ENCODE measurements at places on chromosomes 12 and 14.

DNA sequence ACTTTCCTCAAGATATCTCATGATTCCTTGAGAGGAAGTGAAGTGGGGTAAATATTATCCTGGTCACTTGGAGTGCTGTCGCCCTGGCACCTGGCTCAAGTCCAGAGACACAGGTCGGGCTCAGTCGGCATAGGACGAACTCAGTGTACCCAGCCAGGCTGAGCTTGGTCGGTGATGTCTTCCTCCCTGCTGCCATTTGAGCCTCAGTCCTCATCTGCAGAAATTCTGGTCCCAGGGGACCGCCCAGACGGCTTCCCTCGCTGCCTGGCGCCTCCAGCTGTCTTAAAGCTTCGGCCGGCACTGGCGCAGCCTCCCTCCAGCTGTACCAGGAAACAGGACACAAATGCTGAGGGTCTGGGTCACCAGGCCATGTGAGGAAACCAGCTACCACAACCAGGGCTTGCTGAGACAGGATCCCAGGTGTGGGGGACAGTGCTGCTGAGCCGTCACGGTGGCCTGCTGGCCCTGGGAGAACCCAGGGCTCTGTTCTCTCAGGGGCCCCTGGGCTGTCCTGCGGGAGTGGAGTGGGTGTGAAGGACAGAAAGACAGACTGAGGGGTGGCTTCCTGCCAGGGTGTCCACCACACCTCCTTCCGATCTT lies 5.0 kb upstream of the KLC1 start:
- no peak for DNase-seq

GRCh38 chr14:69543341-69544115 lies 31.1 kb downstream of the CCDC177 start:
- DNase-seq = peak; percentile 51

GRCh38 chr12:62725781-62726180 lies 209.2 kb downstream of the PPM1H start:
- DNase-seq = no peak

DNA sequence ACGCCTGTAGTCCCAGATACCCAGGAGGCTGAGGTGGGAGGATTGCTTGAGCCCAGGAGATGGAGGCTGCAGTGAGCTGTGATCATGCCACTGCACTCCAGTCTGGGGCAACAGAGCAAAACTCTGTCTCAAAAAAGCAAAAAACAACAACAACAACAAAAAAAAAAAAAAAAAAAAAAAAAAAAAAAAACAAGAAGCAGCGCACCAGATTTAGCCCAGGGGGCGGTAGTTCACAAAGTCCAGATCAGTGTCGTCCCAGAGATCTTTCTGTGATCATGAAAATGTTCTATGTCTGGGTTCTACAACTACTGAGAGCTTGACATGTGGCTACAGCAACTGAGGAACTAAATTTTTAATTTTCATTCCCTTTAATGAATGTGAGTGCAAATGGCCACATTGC lies 27.4 kb downstream of the OAS2 start:
- no peak for DNase-seq

DNA sequence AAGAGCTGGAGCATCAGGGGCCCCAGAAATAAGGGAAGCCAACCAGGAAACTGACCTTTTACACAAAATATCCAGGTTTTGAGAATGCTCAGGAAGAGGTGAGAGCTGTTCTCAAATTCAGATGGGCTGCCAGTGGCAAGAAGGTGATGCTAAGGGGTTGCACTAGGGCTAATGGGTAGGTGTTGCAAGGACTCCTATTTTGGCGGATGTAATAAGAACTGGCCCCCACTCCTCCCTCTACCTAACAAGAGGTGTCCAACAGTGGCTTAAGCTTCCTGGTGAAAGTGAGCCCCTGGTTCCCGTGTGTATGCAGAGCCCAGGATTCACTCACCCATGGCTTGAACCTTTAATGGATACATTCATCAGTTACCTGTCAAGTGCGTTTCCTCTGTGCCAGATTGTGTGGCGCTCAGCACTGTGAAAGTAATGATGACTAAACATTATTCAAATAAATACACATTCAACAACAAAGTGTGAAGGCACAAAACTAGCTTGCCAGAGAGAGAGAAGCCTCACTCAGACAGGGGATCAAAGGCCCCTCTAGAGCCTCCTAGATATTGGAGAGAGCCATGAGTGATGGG lies 705 bp upstream of the CHGA start:
- DNase-seq = no peak

DNA sequence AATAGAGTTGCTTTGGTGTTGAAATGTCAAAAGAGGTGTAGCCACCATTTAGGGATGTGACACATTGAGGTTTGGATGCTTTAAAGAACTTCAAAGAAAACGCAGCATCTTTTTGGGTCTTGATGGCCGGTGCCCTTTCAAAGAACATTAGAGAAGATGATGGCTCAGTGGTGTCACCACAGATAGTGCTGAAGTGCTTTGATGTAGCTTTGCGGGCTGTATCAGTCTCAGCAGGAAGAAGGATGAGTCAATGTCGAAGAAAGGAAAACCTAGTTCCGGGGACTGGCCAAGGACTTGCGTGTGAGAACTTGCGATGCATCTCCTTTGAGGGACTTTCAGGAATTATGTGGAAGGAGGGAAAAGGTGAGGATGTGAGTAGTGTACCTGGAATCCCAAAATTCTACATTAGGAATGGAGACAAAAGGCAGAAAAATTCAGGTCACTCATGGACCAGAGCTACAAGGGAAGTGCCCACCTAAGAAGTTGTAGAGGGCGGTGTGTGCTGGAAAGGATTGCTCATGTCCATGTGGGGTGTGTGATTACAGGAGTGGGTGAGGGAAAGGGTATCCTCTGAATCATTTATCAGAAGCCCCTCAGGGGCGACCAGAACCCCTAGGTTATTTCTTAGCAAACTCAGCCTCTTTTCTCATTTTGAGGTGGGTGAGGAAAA lies 39.7 kb upstream of the GZMB start:
- DNase-seq = no peak

GRCh38 chr12:26334621-26335124 lies 139.3 kb downstream of the SSPN start:
- DNase-seq = no peak

DNA sequence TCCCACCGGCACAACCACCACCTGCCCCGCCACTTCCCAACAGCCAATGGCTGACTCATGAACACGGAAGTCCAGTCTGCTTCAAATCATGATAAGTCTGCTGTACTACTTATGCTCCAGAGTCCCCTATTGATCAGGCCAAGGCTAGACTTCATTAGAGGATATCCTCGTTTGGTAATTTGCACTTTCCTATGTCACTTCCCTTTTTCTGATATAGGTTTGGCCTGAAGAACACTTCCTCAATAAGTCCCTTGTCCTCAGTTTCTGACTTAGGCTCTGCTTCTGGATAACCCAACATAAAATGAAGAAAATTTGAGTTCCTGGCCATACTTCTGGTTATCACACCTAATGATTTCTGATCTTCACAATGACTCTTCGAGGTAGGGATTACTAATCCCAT lies 45.3 kb downstream of the IFNG-AS1 start:
- DNase-seq = no peak

GRCh38 chr14:21748869-21749303 lies 75.3 kb upstream of the OR4E1 start:
- DNase-seq = peak; percentile 29

GRCh38 chr12:67802731-67803130 lies 154.2 kb downstream of the DYRK2 start:
- DNase-seq = no peak

DNA sequence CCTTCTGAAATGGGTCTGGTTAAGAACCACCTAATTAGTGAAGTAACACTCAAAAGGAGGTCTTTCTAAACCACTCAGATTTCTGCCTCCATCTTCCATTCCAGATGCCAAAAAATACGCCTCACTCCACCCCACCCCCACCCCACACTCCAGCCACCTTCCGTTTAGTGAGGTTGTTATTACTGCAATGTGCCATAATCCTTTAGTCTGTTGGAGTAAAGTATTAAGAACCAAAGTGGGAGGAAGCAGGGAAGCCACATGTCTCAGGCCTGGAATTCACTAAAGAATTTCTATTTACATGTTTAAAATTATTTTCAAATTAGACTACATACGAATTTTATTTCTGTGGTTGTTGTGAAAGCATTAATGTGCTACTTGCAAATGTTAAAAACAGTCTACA lies 7.4 kb downstream of the KIF21A start:
- no peak for DNase-seq

DNA sequence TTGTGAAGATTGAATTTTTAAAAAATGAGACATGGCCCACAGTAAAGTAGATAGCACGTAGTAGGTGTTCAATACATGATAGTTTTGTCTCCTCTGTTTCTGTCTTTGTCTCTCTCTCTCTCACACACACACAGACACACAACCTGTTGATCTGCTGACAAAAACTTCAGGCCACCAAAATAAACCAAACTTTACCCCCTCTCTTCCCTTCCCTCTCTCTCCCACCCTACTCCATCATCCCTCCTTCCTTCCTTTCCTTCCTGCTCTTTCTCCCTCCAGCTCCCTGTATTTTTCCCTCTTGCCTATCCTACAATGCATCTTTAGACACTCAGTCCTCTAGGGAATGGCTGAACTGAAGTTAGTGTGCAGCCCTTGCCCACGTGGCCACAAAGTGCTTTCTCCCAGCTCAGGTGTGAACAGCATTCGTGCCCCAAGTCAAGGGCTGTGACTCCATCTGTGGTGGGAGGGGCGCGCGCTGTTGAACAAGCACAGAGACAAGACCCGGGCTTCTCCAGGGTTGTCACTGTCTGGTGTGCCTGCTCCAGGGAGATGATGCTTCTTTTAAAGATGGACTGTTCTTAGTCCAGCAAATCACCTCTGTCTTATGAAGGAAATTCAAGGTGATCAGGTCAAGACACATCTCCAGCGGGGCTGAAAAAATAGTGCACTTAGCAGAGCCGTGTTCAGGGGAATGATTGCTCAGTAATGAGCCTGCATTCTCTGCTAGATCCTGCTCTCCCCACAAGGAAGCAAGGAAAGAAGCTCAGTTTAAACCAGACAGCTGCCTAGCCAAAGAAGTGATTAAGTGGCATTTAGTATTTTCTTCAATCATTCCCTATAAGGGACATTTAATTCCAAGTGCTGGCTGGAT lies 75.3 kb downstream of the WSCD2 start:
- no peak for DNase-seq

- DNase-seq = no peak
Measured at GRCh38 chr12:92561543-92561899, 141.3 kb upstream of the PLEKHG7 start.

GRCh38 chr12:58731096-58731495 lies 189.2 kb downstream of the LRIG3 start:
- no peak for DNase-seq

GRCh38 chr12:105204916-105205315 lies 31.1 kb downstream of the APPL2 start:
- no peak for DNase-seq

DNA sequence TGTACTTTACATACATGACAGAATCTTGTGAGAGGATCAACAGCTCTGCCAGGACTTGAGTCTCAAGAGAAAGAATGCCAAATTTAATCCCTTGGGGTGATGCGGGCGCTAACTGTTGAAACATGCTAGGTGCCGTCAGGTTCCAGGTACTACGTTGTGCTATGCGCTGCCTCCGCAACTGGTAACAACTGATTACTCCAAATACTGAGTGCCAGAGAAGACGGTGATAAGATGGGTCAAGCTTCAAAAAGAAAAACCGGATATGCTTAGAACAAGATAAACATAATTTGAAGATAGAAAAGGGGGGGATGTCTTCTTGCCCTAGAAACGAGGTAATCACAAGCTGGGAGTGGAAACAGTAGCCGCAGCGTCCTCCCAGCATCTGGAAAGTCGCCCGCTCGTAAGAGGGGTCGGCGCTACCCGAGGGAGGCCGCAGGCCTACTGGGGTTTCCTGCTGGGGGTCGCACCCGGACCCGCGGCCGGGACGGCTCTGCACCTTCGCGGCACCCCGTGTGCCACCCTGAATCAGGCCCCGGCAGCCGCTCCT lies 678 bp downstream of the ZBTB25 start:
- DNase-seq = no peak

- DNase-seq = no peak
Measured at GRCh38 chr14:81161088-81161487, 59.7 kb downstream of the GTF2A1 start.

- no peak for DNase-seq
Measured at GRCh38 chr14:103528146-103528586, 830 bp upstream of the TRMT61A start.

- DNase-seq = no peak
Measured at GRCh38 chr14:64123241-64123822, 170.8 kb downstream of the ESR2 start.

- no peak for DNase-seq
Measured at GRCh38 chr12:107921062-107921461, 146.6 kb downstream of the ASCL4 start.

GRCh38 chr12:11777451-11777850 lies 128.0 kb downstream of the ETV6 start:
- DNase-seq = no peak

GRCh38 chr14:57692671-57693070 lies 173.2 kb downstream of the SLC35F4 start:
- DNase-seq = peak; percentile 24

DNA sequence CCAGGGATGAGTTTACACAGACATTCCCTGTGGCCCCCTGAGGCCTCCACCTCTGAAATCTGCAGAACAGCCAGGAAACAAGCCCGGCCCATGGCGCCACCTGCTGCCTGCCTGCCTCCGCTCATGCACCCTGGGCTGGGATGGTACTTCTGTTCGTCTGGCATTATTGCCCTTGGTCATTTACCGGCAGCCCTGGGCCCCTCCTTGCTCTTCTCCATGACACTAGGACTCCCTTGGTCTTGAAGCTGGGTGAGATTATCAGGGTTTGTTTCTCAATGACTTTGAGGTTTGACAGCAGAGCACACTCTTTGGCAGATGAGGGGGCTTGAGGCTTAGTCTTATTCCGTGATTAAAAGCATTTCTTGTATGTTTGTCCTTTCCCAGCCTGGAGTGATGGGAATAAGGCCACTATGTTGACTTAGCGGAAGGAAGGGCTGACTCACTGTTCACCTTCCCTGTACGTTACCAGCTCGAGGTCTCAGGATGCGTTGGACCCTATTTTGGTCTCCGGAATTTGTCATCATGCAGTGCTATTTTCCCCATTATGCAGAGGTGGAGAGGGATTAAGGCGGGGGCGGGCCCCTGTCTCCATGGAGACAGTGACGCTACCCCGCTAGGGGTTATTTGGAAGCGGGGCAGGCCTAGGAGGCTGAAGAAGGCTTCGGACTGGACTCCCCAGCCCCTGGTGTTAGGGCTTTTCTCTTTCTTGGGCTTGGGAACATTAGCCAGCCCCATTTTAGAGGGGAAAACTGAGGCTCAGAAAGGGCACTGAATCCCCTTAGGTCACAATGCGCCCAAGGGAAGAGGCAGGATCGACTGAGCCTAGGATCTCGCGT lies 706 bp upstream of the PEX5 start:
- DNase-seq = peak; percentile 39

GRCh38 chr14:26398616-26399015 lies 199.2 kb downstream of the NOVA1 start:
- no peak for DNase-seq

All from HS-27A (cell line).